Endothelial cell of umbilical vein (primary cell): ENCODE measurements at places on chromosomes 5 and 9. TPM values are rescaled to one million over a fixed set of nuclear protein-coding genes. Genes with fewer than 3 reads are reported as not detected.

The IL31RA gene
- polyA plus RNA-seq = 0.06 and 0.14 TPM in 2 replicates

DNA sequence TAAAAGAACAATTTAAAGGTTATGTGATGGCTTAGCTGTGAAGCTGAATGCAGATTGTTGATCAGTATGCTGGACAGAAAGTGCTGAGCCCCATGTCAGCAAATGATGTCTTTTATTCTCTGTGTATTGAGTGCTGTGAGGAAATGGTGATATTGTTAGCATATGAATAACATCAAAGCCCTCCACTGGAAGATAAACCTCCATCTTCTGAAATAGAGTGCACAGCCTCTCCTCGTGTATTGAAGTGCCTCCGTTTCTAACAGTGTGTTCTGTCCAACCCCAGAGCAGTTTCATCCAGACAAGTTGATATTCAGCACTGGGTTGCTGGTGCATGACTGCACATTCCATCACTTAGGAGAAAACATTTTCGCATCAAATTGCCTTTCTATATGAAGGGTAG is 242.9 kb downstream of the CSNK1G3 start:
- H3K27me3 ChIP-seq = no peaks in the 10 kb centered on the region
- no peak overlapping the region for H3K27ac ChIP-seq
- no peaks in the 10 kb centered on the region for H3K4me1 ChIP-seq
- no peak overlapping the region for H3K4me3 ChIP-seq
- no peak for DNase-seq

DNA sequence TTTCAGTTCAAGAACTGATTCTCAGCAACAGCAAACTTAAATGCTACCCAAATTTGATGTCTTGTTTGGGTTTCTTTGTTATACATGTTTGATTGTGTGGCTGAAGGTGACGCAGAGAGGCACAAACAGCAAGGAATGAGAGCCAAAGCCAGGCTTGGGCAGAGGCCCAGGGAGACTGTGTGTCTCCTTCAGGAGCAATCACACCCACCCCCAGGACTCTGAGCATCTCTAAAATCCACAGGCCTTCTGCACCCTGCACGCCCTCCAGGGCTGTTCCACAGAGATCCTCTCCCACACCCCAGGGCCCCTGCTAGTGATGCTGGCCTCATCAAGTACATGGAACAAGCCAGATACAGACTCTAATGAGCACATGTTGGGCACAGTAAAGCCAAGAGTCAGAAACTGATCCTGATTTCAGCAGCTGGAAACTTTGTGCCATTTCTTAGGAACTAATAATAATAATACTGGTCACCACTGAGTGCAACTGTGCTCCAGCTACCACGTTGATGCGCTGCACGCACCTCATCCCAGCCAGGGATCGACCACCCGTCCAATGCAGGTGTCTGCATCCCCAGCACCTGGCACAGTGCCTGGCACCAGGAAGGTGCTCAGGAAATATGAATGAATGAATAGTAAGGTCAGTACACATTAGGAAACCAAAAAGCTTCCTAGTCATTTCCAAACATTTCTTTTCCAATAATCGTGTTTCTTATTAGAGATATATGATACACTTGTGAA is 54.6 kb upstream of the TCF7 start:
- no peak for DNase-seq
- H3K27me3 ChIP-seq = peaks cover 1% of the 10 kb centered on the region
- H3K4me1 ChIP-seq = no peaks in the 10 kb centered on the region

The CDKN2B gene
- 1.6 and 2.1 TPM in 2 replicates for polyA plus RNA-seq

DNA sequence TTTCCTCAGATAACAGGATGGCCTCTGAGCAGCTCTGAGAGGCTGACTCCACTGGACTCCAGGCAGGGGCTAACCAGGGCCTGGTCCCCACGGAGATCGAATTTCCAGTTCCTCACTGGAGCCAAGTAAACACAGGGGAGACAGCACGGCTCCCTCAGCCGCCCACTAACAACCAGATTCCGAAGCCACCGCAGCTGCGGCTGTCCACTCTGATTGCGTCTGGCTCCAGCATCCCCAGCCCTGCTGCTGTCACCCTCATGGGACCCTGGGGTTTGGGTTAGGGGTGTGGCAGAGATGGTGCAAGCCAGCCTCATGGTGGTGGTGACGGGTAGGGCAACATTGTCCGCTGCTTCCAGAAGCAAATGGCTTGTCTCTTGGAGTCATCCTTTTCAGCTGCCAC is 172.6 kb downstream of the RGS3 start:
- H3K36me3 ChIP-seq = no peaks in the 10 kb centered on the region
- peaks cover 22% of the 10 kb centered on the region for H3K4me1 ChIP-seq
- no peak for DNase-seq

The ADAMTS16 gene
- not detected in 2 replicates for polyA plus RNA-seq

- no peak overlapping the region for H3K4me3 ChIP-seq
- no peaks in the 10 kb centered on the region for H3K27me3 ChIP-seq
- H3K27ac ChIP-seq = no peak overlapping the region
- DNase-seq = no peak
- H3K36me3 ChIP-seq = no peaks in the 10 kb centered on the region
Observed at GRCh38 chr5:168457542-168457941, 28.7 kb upstream of the RARS1 start.

The CNTLN gene
- polyA plus RNA-seq = 2.8 and 3.5 TPM in 2 replicates

The PCDHGA5 gene
- 0.36 and 0.51 TPM in 2 replicates for polyA plus RNA-seq

GRCh38 chr5:142057697-142058056 is 44.9 kb upstream of the GNPDA1 start:
- H3K4me1 ChIP-seq = peaks cover 10% of the 10 kb centered on the region
- no peaks in the 10 kb centered on the region for H3K27me3 ChIP-seq
- no peaks in the 10 kb centered on the region for H3K36me3 ChIP-seq
- no peak overlapping the region for H3K27ac ChIP-seq
- H3K4me3 ChIP-seq = no peak overlapping the region

The MED7 gene
- 3.9 and 4.3 TPM in 2 replicates for polyA plus RNA-seq

The VCAN gene
- 0.56 and 1.2 TPM in 2 replicates for polyA plus RNA-seq

DNA sequence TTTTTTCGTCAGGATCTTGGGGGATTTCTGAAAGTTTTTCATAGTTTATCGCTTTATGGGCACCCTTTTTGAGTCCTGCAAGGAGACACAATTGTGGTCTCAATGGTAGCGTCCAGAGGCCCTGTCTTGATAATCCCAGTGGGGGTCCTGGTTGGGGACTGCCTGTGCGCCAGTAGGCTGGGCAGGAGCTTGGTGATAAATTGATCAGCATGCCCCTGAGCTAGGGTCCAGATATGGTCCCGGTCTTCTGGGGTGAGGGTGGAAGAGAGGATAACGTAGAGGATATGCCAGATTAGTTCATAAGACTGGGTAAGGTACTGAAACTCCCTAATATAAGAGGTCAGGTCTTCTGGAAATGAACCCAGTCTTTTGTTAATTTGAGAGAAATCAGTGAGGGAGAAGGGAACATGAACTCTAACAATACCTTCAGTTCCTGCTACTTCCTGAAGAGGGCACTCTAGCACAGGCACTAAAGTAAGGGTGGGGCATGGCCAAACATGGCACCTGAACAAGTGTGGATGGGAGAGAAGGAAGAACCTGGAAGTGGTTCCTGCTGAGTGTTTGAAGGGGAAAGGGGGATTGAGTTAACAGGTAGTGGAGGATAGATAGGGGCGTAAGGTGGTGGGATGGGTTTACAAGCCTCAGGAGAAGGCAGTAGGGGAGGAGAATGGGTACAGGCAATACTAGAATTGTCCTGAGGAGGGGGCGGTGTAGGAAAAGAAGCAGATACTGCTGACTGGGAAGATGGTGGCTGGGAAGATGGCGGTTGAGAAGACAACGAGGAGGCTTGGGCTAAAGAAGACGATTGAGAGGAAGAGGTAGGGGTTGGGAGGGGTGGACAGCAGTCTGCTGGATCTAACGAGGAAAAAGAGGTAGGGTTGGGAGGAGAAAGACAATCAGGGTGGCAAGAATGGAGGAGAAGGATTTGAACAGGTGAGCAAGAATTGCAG is 33.8 kb upstream of the ANXA2R start:
- no peak overlapping the region for H3K4me3 ChIP-seq
- peaks cover 8% of the 10 kb centered on the region for H3K36me3 ChIP-seq
- H3K27ac ChIP-seq = no peak overlapping the region
- peaks cover 13% of the 10 kb centered on the region for H3K4me1 ChIP-seq
- H3K27me3 ChIP-seq = no peaks in the 10 kb centered on the region
- DNase-seq = peak; percentile 34

DNA sequence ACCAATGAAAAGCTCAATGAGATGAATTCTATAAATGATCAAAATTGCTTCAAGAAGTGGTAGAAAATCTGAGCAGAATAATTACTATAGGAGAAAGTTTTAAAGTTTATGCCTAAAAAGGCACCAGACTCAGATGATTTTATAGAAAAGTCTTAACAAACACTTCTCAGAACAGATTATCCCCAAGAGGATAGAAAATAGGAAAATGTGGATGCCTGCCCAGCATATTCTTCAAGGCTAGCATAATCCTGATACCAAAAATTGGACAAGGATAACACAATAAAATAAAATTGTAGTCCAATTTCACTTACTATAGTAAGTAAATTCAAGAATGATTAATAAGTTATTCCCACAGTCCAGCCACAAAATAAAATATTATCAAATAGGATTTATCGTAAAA is 397.0 kb downstream of the NR2F1-AS1 start:
- H3K4me3 ChIP-seq = no peak overlapping the region
- no peak for DNase-seq
- H3K27ac ChIP-seq = no peak overlapping the region
- H3K4me1 ChIP-seq = peaks cover 2% of the 10 kb centered on the region

- H3K4me1 ChIP-seq = peaks cover 19% of the 10 kb centered on the region
- H3K27me3 ChIP-seq = no peaks in the 10 kb centered on the region
- peak overlapping the region; percentile 4 for H3K27ac ChIP-seq
- H3K36me3 ChIP-seq = peaks cover 12% of the 10 kb centered on the region
- peak; percentile 77 for DNase-seq
Observed at GRCh38 chr5:14342306-14342705, 199.2 kb downstream of the TRIO start.

DNA sequence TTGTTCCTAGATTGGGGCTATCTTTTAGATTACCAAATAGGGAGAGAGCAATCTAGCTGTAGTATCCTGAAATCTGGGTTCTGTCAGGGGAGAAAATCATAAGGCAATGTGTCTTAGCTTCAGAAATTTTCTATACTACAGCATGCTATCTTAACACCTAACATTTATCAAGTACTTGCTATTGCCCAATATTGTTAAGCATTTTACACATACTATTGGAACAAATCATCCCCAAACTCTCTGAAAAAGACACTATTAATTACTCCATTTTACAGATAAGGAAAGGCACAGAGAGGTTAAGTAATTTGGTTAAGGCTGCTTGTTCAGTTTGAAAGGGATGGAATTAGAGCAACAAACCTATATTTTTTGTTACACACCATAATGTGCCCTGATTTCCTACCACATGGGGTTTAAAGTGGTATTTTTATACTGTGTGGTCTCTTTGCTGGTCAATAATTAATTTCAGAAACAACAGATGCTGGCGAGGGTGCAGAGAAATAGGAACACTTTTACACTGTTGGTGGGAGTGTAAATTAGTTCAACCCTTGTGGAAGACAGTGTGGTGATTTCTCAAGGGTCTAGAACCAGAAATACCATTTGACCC is 57.2 kb upstream of the RIC1 start:
- H3K27ac ChIP-seq = no peak overlapping the region
- no peak for DNase-seq
- no peaks in the 10 kb centered on the region for H3K27me3 ChIP-seq
- no peaks in the 10 kb centered on the region for H3K36me3 ChIP-seq
- H3K4me3 ChIP-seq = no peak overlapping the region

The NR6A1 gene
- 0.13 and 0.17 TPM in 2 replicates for polyA plus RNA-seq

DNA sequence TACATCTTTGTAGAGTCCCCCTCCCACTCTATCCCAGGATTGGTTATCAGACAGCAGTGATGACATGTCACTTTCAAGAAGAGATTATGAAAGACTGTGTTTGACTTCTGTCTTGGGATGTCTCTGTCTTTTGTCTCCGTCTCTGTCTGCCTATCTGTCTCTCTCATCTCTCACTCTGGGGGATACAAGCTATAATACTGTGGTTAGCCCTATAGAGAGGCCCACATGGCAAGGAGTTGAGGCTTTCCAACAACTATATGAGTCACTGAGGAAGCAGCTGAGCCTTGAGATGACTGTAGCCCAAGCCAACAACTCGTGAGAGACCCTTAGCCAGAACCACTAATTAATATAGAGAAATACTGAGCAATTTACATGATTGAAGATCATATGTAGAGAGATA is 284.8 kb downstream of the PDE4D start:
- no peaks in the 10 kb centered on the region for H3K36me3 ChIP-seq
- H3K27ac ChIP-seq = no peak overlapping the region
- no peaks in the 10 kb centered on the region for H3K27me3 ChIP-seq
- H3K4me3 ChIP-seq = no peak overlapping the region
- H3K4me1 ChIP-seq = peaks cover 5% of the 10 kb centered on the region

The EXOSC3 gene
- 21.5 and 25.0 TPM in 2 replicates for polyA plus RNA-seq

DNA sequence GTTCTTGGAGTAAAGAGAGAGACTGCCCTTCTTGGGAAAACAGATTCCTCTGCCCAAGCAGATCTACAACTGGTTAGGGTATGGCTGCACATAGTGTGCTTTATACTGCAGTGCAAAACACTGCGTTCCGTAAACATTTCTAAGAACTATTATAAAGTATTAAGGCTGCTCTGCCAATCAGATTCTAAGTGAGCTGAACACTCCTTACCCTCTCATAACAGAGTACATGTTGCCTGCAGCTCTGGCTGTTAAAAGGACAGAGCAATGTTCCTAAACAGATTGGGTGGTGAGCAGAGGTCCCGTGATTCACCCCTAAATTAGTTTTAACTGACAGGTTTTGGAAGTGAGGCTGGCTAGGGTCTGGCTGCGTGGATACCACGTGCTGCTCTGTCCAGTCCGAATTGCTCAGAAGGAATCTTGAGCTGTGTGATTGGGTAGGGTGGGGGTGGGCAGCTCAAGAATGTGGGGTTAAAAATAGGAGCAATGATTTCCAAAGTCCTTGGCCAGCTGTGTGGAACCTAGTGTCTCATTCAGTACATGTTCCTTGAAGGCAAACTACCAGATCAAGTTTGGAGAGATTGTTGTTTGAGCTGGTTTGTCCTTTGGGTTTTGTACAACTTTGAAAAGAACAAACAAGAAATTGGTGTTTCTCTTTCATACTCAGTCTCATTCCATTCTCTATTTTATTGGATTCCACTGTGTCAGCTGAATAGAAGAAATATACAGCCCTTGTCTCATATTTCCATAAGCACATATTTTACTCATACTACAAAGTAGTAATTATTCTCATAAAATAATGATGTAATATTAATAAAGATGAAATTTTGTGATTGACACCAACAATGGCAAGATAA is 497.6 kb upstream of the CD180 start:
- no peak overlapping the region for H3K27ac ChIP-seq
- DNase-seq = no peak
- H3K4me3 ChIP-seq = no peak overlapping the region
- no peaks in the 10 kb centered on the region for H3K4me1 ChIP-seq

The PCDHB15 gene
- 0.51 and 0.55 TPM in 2 replicates for polyA plus RNA-seq

DNA sequence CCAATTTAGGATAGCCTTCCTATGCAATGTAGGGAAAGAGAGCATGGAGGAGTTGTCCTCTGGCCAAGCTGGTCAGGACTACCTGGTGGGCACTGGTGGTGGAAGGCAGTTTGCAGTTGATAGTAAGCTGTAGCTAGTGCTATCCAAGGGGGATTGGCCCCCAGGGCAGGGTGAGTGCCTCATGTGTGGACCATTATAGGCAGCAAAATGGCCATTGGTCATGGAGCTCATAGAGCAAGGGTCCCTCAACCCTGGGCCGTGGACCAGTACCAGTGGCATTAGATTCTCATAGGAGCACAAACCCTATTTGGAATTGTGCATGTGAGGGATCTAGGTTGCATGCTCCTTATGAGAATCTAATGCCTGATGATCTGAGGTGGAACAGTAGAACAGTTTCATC is 139.3 kb downstream of the ZSWIM6 start:
- DNase-seq = no peak
- H3K36me3 ChIP-seq = peaks cover 7% of the 10 kb centered on the region
- H3K4me1 ChIP-seq = no peaks in the 10 kb centered on the region
- no peak overlapping the region for H3K4me3 ChIP-seq
- H3K27ac ChIP-seq = no peak overlapping the region

The RIMOC1 gene
- 13.1 and 15.7 TPM in 2 replicates for polyA plus RNA-seq
